Posterior cingulate gyrus (tissue), 11 donors: ENCODE measurements at places on chromosomes 5 and 9.

GRCh38 chr5:36682499-36682898 lies 76.1 kb downstream of the SLC1A3 start:
- DNase-seq = no peak

DNA sequence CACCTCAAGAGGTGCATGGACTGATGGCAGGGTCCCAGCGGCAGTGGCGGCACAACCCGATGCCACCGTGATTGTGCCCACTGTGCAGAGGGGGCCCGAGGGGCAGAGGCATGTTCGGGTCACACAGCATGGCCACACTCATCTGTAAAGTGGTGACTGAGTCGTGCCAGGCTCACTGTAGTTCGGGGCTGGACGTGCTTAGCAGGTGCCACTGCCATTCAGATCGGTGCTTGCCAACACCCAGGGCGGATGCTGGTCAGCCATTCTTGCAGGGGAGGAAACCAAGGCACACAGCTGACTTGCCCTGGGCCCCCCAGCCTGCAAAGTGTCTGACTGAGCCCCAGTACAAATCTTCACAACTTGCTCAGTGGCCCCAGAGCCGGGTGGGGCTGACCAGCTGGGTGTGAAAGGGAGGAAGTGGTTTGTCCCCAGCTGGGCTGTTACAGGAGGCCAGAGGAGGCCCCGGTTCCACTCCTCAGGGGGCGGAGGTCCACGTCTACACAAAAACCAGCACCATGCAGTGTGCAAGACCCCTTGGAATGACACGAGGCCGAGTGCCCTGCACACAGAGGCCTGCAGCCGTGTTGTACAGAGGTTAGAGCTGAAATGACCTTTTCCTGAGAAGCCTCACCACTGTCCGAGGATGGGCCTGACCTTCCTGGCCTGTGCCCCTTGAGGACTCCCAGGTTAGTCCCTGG lies 17.9 kb downstream of the FGD3 start:
- no peak for DNase-seq

DNA sequence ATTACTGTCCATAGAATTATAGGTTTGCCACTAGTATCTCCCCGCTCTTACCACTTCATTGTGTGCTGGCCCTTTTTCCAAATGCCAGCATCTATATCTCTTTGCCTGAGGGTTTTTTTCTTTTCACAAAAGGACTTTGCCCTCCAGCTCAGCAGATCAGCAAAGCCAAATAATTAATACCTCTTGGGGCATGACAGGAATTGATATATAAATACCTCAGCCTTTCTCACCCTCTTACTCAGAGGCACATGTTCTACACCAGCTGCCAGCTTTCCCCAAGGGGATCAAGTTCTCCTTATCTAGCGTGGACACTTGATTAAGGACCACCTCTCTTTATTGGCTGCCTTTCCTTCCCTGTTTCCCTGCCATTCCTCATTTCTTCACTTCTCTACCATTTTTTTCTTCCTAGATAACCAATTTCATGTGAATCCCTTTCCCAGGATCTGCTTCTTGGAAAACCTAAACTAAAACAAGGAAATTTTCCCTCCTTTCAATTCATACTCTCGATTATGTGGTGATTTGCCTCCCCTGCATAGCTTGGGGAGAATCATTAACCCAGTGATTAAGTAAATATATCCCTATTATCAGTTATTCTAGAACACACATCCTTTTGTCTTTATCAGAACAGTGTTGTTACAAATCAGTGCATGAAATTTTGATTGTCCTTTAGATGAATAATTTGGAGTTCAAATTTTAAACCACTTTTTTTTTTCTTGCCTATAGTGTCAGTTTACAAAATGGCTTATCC lies 6.9 kb upstream of the NUDT12 start:
- no peak for DNase-seq

DNA sequence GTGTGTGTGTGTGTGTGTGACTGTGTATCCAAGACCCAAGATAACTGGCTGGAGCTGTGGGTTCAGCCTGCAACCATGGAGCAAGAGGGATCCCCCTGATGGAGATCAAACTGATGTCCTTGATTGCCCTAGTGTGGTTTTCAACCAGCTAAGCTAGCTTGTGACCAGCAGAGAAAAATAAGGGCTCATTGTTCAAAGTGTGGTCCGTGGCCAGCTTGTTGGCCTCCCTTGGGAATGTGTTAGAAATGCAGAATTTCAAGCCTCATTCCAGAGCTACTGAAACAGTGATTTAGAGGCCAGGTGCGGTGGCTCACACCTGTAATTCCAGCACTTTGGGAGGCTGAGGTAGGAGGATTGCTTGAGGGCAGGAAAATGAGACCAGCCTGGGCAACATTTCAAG lies 79.9 kb downstream of the ACER2 start:
- DNase-seq = no peak

GRCh38 chr5:124274949-124275348 lies 471.5 kb downstream of the ZNF608 start:
- no peak for DNase-seq

DNA sequence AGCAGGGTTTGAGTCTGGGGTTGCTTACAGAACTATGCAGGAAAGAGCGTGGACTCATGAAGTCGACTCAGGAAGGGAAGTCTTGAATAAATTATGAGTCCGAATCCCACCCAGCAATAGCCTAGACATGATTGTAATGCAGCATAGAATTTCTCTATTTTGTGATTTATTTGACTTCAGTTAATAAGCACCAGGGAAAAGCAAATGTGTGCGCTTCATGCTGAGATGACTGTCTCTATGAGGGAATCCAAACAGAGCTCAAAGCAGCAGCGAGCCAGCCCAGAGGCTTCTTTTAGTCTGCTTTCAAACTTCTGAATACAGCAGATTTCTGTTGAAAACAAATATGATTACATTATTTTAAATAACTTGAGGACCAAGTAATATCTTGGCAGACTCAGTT lies 188.0 kb downstream of the SEMA6A start:
- no peak for DNase-seq

GRCh38 chr9:13461414-13461991 lies 182.0 kb upstream of the MPDZ start:
- DNase-seq = no peak

DNA sequence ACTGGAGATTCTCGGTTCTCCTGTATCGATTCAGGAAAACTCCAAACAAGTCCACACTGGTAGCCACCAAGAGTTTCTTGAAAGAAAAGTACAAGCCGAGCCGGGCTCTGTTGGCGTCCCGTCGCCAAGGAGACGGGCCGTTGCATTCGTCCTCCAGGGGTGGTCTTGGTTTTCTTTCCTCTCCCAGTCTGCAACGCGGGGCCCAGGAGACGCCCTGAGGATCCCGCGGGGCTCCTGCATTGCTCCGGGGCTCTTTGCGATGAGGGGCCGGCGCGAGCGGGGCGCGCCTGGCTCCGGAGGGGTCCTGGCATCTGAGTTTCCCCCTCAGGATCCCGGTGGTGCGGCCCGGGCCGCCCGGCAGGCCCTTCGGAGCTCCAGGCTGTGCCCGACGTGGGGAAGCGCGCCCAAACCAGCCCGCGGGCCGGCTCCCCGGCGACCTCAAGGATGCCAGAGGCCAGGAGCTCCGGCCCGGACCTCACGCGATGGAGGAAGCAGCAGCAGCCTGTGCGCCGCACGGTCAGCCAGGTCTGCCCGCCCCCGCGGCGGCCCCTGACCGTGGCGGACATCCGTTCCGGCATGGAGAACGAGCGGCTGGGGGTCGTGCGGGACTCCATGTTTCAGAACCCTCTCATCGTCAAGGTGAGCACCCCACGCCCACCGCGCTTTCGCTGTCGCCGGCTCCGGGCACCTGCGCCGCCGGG lies at the start of gene CFAP77:
Gene CFAP77, plus strand, starts transcription at position 384 of the 701 bp plus-strand sequence. Its CDS starts 61 bp downstream, at position 445.
- DNase-seq = no peak

DNA sequence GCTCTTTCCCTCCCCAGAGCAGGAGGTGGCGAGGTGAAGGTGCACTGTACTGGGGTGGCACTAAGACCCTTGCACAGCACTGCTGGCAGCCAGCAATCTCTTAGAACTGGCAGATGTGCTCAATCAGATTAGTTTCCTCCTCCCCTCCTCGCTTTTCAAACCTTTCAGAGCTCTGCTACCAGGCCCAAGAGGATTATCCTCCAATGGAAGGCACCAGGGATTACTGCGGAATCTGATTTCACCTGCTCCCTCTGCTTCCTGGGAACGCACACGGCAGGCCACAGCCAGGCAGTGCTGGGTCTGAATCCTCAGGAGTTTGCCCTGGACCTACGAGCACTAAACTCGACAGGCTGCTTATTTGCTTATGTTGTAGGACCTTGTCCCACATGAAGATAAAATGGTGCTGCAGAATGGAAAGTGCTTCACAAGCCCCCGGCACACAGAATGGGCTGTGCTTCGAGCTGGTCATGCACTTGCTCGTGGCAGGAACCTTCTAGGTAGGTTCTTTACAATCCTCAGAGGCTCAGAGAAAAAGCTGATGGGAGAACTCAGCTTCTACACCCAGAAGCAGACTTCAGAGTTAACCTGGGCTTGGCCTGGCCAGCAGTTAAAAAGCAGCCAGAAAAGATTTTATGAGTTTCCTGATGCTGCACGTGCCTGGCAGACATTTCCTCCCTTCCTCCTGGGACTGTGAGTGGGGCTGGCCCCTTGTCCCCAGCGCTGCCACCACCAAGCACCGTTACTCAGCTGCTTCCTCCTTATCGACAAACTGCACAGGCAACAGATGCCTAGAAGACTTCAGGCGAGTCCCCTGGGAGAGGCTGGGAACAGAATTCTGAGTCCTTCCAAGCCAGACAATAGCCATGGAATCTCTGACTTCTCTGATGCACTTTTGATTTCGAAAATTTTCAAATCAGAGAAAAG lies 33.1 kb downstream of the FABP6 start:
- DNase-seq = no peak

- DNase-seq = no peak
Measured at GRCh38 chr9:111815285-111816070, 20.7 kb upstream of the SHOC1 start.

DNA sequence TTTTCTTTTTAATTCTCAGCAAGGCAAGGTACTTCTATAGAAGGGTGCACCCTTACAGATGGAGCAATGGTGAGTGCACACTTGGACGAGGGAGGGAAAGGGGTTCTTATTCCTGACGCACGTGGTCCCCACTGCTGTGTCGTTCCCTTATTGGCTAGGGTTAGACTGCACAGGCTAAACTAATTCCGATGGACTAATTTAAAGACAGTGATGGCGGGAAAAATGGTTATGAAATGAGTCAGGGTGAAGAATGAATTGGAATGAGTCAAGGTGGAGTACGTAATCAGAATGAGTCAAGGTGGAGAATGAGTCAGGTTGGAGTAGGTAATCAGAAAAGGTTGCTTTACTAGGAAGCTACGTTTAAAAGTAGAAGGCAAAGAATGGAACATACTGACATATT lies 2.1 kb upstream of the HMGCS1 start:
- no peak for DNase-seq

- DNase-seq = no peak
Measured at GRCh38 chr9:121727295-121728020, 76.0 kb downstream of the DAB2IP start.

DNA sequence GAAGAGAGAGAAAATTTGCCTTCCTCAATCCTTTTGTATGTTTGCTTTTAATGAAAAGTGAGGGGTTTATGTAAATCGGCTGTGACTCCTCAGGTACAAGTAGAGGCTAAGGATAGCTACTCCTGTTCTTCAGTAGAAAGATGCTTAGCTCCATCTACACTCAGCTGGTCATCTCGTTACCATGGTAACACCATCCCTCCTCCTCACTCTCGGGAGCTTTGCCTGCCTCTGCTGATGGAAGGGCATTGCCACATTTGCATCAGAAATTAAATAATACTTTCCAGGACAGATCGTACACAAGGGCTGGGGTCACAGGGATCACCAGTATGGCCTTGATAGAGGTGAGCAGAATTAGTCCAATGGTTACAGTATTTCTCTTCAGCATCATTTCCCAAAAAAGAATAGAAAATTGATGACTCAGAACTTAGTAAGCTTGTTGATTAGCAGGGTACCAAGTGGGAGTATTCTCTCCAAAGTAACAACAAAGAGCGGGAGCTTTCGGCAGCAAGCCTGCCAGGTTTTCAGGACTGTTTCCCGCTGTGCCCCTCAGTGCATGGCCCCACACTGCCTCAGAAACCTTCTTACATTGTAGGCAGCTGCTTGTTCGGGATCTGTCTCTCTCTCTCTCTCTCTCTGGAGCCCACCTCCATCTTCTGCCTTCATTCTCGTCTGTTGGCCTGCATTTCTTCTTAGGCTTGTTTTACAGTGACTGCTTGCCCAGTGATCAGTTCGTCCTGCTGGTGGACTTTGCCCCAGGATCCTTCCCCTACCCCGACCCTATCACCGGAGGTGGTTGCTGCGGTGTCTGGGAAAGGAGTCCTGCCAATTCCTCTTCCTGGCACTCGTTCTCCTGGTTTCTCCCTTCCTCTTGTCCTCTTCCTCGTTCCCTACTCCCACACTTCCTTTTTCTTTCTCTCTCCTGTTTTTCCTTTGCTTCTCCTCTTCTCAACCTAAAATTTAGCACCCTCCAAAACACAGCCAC lies 51.9 kb upstream of the SNAPC3 start:
- no peak for DNase-seq

- no peak for DNase-seq
Measured at GRCh38 chr5:59116231-59116865, 533.5 kb downstream of the RAB3C start.

- DNase-seq = peak; percentile 76
Measured at GRCh38 chr5:153964191-153964879, 74.4 kb downstream of the FAM114A2 start.

GRCh38 chr5:57495285-57496086 lies 12.9 kb upstream of the ACTBL2 start:
- no peak for DNase-seq

GRCh38 chr5:79578876-79579275 lies 33.4 kb upstream of the TENT2 start:
- DNase-seq = no peak

DNA sequence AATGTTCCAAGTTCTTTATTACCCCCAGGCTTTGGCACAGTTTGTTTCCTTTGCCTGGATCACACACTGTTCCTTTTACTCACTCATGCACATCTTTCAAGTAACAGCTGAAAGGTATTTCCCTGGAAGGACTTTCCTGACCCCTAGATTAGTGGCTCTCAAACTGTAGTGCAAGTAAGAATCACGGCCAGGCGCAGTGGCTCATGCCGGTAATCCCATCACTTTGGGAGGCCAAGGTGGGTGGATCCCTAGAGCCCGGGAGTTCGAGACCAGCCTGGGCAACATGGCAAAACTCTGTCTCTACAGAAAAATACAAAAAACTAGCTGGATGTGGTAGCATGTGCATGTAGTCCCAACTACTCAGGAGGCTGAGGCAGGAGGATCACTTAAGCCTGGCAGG lies 19.1 kb upstream of the DELE1 start:
- DNase-seq = no peak

DNA sequence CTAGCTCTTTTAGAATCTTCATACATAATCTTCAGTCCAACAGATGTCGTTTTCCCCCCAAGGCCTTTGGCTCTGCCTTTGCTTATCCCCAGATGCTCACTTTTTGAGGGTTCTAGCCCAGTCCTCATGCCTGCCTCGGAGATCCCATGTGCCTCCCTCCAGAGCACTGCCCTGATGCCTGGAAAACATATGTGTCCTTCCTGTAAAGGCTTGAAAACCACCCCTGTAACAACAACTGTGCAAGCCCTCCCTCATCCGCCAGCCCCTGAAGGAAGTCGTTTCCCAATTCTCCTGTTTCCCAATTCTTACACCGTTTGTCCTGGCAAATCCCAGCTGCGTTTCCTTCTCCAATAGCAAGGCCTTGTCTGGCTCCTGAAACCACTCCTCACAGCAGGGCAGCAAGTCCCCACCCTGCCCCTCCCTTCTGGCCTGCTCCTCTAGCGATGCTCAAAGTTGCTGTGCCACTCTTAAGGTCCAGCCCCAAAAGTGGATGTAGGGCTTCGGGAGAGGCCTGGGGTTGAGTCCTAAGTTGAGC lies 52.2 kb downstream of the SLC36A1 start:
- DNase-seq = no peak
